ENCODE measurements at places on chromosomes 2 and 18.

- DNase-seq: no peak
Measured at GRCh38 chr2:207970826-207971180, 54.5 kb downstream of the PLEKHM3 start.

- DNase-seq: no peak
Measured at GRCh38 chr2:84694088-84694622, 177.9 kb downstream of the DNAH6 start.

DNA sequence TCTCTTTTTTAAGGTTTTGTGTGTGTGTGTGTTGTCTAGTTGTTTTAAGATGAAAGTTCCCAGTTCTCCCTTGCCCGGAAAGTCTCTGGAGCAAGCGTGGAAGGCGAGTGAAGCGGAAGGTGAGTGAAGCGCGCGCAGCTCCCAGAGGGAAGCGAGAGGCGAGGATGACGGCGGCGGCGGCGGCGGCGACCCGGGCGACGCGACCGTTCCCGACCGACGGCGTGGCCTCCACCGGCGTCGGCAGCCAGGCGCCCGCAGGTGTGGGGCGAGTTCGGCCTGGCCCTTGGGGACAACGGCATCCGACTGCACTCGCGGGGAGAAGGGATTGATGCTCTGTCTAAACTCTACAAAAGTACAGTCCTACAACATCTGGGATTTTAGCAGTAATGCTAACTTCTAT, 321.9 kb downstream of the CELF4 start:
- DNase-seq: no peak

DNA sequence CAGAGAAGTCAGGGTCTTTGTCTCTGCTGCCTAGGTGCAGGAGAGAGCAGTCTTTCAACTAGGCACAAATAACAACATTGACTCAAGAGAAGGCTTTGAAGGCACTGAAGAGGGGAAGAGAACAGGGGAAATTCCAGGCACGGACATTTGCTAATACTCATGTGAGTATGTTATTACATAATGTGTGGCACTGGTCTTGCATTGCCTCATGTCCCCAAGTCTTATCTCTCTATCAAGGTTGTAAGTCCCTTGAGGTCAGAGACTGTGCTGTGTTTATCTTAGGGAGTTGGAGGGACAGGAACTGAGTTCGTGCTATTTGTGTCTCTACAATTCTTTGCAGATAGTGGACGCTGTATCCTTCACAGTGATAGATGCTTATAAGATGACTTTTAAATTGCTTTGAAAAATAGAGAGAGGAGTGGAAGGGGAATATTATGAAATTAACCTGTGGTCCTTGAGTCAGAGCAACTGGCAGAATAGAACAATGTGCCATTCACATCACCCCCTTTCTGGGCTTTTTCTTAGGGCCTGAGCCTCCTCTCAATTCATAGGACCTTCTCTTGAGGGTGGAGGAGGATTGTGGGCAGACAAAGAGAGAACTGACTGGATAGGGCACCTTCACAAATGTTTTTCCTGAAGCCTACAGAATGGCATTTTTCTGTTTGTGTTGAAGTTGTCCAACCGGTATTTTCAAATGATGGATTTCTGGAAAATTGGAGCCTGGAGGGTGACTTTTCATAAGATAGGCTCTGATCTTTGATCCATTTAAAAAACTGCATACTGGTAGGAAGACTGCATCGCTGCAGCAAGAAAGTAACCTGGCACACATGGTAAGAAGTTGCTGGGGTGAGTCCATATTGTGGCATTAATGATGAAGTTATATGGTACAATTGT, 96.6 kb upstream of the CXCR4 start:
- no peak for DNase-seq

All from pancreas (tissue), 10 donors.